ENCODE measurements at places on chromosomes 7 and 10.

GRCh38 chr10:95388109-95388471 lies 97.3 kb upstream of the PDLIM1 start:
- DNase-seq: no peak

DNA sequence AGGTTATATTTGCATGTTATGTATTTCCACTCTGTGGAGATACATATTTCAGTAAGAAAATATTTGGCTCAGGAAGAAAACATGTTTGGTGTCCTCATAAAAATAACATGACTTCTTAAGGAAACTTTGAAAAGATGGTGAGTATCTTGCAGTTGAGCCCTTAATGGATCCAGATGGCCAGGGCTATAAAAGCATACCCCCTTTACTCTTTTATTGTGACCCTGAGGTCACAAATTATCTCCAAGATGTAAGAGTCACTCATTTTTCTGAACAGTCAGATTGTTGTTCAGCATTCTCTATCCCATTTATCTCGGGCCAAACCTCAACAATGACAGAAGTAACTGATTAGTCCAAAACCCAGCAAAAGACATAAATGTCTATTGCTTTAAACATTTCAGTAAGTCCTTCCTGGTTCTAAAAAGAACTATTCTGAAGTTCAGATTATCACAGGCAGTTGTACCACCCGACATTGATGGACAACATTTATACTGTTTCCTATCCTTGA lies 539.4 kb downstream of the PARD3 start:
- no peak for DNase-seq

GRCh38 chr10:12194752-12195271 lies 879 bp downstream of the NUDT5 start:
- DNase-seq: no peak

DNA sequence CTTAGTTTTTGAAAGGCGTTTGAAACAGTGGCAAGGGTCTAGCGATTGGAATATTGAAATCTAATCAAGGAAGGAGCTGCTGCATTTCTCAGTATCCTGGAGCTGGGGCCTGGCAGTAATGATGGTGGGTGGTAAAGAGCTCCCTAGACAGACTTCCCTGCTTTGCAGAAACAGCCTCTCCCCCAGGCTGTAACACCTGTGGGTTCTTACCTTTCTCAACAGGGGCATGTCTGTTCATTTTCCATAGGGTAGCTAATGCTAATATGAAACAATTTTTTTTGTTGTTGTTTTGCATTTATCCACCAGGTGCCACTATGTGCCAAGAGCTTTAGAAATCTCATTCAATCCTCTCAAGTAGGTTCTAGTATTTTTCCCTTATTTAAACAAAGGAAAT lies 345.5 kb downstream of the REEP3 start:
- DNase-seq: no peak

DNA sequence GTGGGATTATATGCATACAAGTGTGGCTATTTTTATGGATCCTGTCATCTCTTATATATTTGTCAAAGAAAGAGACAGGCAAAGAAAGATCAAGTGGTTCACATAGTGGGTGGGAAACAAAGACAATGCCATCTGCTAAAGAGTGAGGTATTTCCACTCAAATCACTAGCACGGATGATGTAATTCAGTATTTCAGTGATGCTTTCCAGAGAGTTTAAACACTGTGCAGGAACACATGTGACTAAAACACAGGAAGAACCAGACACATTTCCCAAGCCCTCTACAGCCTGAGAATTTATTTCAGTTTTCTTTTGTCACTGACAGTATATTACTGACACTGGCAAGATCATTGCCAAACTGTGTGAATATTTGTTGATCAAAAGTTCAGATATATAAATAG lies 885.7 kb upstream of the CELF2 start:
- no peak for DNase-seq

GRCh38 chr7:116423499-116423898 lies 76.0 kb upstream of the CAV2 start:
- DNase-seq: no peak

GRCh38 chr10:93844979-93845626 lies 48.7 kb upstream of the SLC35G1 start:
- DNase-seq: no peak

GRCh38 chr10:2686691-2687090 lies 380.7 kb upstream of the PFKP start:
- no peak for DNase-seq

DNA sequence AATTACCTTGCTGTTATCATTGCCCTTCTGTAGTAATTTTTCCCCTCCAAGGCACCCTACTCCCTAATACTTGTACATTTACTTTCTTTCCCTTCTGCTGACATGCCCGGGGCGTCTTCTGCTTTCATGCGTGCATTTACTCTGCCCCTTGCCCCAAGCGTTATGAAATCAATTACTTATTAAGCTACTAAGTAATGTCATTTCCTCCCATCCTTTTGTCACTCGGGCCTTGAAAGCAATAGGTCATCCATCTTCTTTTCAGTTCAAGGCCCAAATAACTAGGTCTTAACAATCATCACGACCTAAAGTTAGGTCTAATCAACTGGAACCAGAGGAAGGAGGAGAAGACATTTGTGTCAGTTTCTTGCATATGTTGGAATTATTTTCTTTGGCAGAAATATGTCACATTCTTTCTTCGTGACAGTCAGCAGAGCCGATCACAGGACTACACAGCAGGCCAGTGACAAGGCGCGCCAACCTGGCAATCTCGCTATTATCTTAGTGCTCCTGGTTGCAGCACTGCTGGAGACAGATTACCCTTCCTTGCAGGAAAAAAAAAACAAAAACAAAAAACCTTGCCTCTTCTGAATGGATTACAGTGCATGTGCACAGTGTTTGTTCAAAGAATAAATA lies 179.2 kb downstream of the RELN start:
- DNase-seq: no peak

DNA sequence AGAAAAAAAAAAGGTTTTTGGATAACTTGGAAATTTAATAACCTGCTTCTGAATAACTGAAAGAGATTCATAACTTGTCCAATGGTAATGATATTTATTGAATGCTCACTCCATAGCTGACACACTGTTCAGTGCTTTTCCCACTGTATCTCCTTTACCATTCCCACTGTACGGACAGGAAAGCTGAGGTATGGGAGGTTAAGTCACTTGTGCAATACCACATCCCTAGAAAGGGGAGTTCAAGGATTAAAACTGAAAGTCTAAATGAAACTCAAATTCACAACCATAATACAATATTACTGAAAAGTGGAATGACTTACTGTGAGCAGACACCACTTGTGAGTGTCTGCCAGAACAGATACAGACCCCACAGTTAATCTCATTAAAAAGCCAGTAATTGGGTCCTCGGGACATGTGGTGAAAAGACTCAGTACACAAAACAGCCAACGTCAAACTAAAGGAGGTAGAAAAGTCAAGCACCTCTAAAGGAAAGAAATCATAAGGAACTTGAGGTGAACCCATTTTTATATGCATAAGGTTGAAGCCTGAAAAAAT lies 13.8 kb upstream of the RHOBTB1 start:
- DNase-seq: no peak

GRCh38 chr7:64628721-64629120 lies 37.2 kb upstream of the ZNF107 start:
- DNase-seq: no peak

GRCh38 chr10:35564341-35564968 lies 40.7 kb upstream of the GJD4 start:
- no peak for DNase-seq

DNA sequence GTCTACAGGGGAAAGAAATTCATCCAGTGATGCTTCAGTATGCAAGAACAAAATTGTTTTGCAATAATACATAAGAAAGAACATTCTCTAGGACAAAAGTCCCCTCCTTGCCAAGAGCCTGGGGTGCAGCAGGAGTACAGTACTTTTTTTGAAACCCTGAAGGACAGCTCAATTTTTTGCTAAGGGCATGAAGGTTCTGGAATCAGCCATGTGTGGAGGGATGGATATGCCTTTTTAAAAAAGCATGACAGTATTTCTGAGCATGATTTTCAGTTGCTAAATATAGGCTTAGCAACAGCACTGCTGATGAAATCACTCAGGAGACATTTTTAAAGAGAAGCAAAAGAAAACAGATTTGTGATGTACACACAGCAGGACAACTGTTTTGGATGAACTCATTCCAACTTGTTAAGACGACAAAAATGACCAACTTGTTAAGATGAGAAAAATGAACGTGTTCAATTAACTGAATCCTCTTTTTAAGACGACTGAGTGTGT lies 39.3 kb downstream of the HBP1 start:
- no peak for DNase-seq

DNA sequence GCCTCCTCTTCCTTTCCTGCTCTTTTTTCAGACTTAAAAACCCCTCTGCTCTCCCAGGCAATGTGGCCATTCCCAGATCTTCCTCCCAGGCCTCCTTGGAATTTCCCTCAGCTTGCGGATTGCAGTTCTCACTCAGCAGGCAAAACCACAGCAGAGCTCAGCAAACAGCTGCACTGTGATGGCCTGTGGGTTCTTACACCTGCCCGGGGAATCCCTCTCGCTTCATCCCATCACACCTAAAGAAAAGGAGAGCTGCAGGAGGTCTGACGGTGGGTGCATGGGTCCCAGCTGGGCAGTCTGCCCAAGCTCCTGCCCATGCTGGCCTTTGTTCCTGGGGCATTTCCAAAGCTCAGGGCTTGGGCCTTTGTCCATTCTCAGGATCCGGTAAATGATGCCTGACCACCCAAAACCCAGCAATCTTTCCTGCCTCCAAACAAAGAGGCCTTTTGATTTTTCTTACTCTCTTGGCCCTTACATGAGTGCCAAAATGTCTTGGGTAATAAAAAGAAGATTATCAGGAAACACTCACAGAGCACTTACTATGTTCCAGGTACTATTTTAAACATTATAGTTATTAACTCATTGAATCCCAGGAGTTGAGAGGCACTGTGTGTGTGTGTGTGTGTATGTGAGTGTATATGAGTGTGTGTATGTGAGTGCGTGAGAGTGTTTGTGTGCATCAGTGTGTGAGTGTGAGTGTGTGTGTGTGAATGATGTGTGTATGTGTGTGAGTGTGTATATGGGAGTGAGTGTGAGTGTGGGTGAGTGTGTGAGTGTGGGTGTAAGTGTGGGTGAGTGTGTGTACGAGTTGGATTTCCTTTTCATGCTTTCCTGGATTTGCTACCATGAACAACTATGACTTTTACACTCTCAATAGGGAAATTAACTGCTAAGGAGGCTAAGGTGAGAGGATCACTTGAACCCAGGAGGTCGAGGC lies 64.5 kb upstream of the PODXL start:
- DNase-seq: no peak

DNA sequence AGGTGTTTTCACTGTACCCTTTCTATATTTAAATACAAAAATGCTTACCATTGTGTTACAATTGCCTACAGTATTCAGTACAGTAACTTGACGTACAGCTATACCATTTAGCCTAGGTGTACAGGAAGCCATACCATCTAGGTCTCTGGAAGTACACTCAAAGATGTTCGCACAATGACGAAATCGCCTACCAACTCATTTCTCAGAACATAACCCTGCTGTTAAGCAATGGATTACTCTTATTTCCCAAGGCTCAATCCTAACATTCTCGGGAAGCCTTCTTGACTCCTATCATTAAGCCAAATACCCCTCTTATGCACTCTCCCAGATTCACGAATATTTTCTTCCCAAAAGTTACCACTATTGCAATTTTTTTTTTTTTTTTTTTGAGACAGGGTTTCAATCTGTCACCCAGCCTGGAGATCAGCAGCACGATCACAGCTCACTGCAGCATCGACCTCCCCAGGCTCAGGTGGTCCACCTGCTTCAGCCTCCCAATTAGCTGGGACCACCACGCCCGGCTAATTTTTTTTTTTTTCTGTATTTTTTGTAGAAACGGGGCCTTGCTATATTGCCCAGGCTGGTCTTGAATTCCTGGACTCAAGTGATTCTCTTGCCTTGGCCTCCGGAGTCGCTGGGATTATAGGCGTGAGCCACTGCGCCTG lies 1.5 kb downstream of the CWF19L1 start:
- DNase-seq: no peak

DNA sequence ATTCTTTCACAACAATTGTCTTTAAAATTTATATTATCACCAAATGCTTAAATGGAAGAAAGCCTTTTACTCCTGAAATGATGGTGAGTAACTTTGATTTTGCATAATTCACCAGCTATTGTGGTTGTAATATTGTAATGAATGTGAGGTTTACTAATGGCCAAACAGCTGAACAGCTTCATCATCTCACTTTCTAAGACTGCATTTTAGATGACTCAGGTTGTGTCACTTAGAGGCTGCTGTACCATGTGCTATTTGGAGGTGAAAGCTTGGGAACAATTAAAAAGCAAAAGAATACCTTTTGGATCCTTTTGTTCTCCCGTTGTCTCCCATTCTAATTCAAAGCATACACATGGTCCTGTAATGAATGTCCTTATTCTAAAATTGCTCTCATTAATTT lies 604.0 kb upstream of the PFKP start:
- DNase-seq: no peak

GRCh38 chr7:132066761-132067171 lies 509.5 kb downstream of the PLXNA4 start:
- no peak for DNase-seq

GRCh38 chr10:88901206-88901983 lies 21.4 kb downstream of the STAMBPL1 start:
- DNase-seq: no peak

DNA sequence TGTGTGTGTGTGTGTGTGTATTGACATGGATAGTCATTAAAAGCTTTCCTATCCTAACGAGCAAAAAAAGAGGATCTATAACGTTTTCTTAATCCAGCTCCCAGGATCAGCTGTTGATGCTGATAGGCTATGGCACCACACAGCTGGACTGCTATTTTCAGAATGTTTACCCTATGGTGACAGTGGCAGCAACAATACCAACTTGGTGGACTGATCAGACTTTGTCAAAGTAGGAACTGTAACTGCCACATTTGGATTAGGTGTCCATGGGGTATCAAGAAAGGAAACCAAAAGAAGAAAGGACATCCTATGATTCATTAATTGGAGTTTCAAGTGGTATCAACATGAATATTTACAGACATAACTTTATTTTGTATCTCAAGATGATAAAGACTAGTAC lies 2.7 kb upstream of the CLEC5A start:
- no peak for DNase-seq

- DNase-seq: no peak
These were observed 624 bp upstream of the ZNF783 start for GRCh38 chr7:149261316-149261828.

GRCh38 chr7:147432079-147432478 lies 1158.5 kb upstream of the C7orf33 start:
- DNase-seq: no peak

GRCh38 chr7:12226756-12227155 lies 15.7 kb downstream of the TMEM106B start:
- DNase-seq: no peak

GRCh38 chr10:70440296-70441160 lies 953 bp downstream of the NODAL start:
- DNase-seq: no peak

- no peak for DNase-seq
These were observed 31.2 kb upstream of the BMPER start for GRCh38 chr7:33873981-33874750.

DNA sequence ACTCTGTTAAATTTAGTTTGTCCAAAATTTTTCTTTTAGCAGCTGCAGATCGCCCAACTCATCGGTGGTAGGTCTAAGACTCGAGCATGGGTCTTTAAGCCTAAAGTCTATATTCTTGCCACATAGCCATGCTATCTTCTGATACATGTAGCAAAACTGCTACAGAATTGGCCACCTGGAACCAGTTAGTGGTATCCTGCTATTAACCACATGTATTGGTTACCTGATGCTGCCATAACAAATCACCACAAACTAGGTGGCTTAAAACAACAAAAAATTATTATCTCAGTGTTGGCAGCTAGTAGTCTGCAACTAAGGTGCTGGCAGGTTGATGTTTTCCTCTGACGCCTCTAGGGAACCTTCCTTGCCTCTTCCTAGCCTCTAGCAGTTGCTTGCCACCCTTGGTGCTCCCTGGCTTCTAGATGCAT lies 96.7 kb upstream of the PIK3CG start:
- no peak for DNase-seq

Data from stimulated activated CD8-positive, alpha-beta memory T cell treated with anti-CD3 and anti-CD28 coated beads, Interleukin-15, amount 100 ng/mL, for 4 hours (primary cell).